ENCODE measurements at places on chromosomes 13 and 19.

DNA sequence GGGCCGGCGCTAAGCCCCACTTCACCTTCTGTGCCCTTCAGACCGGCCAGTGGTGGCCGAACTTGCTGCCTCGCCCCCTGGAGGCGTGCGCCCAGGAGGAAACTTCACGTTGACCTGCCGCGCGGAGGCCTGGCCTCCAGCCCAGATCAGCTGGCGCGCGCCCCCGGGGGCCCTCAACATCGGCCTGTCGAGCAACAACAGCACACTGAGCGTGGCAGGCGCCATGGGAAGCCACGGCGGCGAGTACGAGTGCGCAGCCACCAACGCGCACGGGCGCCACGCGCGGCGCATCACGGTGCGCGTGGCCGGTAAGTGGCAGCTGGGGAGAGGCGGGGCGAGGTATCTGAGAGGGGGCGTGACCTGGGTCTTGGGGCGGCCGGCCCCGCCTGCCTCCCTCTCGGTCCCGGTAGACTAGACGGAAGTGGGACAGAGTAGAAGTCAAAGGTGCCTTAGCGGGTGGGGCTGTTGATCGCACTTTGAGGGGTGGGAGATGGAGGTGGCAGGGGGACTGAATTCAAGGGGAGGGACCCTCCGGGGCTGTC is 5.6 kb downstream of the ICAM5 start:
- peak; percentile 54 for DNase-seq

GRCh38 chr19:38264486-38265212 is at the start of gene SPINT2:
SPINT2 (plus strand) TSS chr19:38264573; CDS start chr19:38264893, 320 bp downstream.
- DNase-seq: peak; percentile 58

DNA sequence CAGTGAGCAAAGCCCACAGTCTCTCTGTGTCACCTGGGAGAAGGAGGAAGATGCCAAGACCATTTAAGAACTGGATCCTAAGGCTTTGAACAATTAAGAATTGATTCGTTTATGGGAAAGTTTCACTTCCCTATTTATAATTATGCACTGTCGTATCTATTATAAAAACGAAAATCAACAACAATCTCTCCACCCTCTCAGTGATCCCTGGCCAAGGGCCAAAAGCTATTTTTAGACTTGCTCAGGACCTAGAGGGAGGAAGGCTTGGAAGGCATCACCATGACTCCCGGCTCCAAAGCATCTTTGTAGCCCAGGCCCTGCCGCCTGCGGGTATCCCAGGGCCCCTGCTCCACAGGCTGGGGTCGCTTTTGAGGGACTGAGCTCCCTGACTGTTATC is 1.3 kb downstream of the RHPN2 start:
- no peak for DNase-seq

DNA sequence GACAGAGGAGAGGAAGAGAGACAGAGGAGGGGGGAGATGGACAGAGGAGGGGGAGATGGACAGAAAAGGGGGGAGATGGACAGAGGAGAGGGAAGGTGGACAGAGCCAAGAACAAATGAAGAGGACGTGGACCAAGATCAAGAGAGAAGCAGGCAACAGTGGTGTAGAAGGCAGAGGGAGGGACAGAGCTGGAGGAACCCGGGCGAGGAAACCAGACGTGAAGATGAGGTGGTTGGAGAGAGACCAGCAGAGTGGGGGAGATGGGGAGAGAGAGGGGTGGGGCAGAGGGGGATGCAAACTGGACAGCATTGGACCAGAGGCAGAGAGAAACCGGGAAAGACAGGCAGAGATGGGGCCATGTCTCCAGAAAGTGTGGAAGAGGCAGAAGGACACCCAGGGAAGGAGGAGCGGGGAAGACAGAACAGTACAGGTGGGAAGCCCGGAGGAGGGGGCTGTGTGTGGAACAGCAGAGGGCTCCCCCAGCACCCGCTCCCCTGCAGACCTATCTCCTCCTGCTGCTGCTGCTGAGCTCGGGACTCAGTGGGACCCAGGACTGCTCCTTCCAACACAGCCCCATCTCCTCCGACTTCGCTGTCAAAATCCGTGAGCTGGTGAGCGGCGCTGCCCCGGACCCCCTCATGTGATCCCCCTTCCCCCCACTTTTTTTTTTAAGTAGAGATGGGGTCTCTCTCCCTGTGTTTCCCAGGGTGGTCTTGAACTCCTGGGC is 1.3 kb downstream of the FLT3LG start:
- DNase-seq: no peak

DNA sequence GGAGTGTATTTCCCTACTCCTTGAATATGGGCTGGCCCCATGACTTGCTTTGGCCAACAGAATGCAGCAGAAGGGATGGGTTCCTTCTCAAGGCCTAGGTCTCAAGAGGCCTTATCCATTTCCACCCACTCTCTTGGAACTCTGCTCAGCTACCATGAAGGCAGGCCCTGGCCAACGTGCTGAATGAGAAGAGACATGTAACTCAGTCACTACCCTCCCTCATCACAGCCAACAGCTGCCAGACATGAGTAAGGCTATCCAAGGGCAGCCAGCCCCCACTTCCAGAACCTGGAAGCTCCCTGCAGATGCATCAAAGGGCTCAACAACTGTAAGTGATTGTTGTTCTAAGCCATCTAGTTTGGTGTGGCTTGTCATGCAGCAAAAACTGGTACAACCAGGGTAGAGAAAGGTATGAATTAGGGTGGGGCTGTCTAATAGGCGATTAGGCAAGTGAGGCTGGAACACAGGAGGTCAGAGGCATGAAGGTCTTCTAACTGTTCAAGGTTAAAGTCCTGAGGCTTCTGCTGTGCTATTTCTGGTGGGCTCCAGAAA is 1.4 kb upstream of the RASL11A start:
- DNase-seq: no peak

DNA sequence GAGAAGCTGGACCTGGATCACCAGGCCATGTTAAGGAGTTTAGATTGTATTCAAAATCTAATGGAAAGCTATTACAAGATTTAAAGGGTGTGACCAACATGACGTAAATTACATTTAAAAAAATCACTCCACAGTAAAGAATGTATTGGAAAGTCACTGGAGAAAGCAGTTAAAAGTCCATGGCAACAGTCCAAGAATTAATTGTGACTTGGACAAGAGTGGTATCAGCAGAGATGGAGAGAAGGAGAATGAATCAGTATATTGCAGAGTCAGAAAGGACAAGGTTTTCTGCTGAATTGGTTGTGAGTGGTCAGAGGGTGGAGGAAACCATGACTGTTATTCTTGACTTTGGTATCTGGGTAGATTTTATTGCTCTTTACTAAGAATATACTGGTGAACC is 535.1 kb upstream of the SLITRK1 start:
- DNase-seq: no peak

DNA sequence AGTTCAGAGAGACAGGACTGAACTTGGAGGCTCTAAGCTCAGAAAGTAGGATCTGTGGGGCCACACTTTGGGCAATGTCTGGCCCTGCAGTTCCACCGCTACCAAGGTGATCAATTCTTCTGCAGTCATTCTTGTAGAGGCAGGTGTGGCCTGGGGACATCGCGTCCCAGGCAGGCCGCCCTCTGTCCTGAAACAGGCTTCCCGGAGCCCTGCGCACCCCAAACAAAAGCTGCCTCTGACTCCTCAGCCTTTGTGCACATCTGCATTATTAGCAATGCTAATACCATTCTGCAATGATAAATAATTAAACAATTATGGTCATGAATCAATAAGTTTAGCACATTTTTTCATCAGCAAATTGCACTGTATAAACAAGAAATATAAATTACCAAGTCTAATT is 160.2 kb downstream of the URI1 start:
- DNase-seq: no peak

DNA sequence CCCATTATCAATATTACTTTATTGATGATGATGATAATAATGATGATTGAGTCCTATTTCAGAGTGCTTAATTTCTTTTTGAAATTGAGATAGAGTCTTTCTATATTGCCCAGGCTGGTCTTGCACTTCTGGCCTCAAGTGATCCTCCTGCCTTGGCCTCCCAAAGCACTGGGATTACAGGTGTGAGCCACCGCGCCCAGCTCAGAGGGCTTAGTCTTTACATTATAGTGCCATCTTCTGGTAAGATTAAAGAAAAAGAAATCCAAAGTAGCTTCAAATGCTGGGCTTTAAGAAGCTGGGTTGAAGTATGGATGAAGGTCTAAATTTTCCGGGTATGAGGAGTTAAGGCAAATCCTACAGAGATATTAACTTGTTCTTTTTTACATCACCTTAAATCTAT is 3.4 kb upstream of the ZNF333 start:
- DNase-seq: no peak

DNA sequence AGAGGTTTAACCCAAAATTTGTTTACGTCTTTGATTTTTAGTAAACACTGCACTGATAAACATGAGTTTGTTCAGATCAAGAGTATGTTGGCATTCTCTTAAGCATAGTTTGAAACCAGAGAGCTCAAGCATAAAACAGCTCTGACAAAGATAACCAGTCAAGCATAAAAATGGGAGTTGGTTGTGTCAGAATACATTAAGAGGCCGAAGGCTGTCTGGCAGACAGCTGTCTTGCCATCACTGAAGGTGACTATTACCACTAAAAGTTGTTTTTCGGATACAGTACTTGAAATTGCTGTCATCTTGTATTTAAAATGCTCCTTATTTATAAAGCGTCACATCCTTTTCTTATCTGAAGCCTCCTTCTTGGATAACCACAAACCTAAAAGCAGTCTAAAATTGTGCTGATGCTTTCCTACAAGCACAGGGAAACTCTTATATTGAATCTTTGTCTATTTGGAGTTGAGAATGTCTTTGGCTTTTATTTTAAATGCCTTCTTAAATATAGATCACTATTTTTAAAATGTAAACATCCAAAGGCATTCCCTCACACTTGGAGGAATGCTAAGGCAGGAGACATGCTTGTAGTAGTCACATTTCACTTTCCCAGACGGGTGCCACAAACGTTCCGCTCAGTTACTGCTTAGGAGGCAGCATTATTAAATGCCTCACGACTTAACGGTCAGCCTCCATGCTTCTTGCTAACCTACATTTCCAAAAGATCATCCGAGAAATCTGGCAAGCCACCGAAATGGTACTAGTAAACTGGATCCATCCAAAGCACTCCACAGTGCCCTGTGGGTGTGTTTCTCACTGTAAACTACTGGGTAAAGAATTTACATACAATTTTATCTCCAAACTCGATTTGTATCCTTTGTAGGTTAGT is 1.5 kb downstream of the SMAD9 start:
- no peak for DNase-seq

DNA sequence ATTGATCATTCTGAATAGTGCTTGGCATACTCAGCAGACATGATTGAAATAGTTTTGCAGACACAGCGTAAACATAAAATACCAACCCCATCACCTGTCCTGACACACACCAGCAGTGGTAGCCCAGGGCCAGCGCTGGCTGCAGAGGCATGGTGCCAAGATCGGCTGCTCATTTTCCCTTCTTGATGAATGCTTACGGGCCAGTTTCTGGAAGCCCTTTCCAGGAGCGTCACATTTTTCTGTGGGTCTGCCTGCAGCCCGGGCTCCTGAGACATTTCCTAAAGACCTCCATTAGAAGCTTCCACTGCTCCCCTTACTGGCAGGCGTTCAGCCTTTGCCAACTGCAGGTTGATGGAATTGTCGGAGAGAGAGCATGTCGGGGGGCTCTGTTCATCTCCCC is 48.6 kb downstream of the CHST8 start:
- no peak for DNase-seq

GRCh38 chr19:19670070-19670551 is 1.5 kb downstream of the ZNF101 start:
- peak; percentile 10 for DNase-seq

DNA sequence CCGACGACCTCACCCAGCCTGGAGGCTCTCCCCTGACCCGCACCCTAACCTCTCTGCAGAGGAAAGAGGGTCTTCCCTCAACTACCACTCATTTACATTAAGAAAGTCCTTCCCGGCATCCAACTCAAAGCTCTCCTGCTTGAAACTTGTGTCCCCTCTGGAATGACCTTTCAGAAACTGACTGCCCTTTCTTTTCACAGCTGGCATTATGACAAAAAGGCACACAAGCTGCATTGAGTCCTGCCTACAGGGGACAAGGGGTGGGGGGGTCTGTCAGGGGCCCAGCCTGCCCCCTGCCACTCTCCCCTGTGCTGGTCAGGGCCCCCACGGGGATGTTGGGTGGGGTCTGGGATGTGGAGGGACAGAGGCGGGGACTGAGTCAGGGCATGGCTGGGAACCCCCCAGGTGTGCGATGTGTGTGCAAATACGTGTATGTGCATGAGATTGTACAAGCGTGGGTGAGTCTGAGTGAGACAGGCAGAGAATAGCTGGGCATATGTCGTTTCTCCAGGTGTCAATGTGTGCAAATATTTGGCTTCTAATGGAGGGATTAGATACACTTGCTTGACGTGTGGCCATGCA is 2.0 kb downstream of the COL5A3 start:
- no peak for DNase-seq

DNA sequence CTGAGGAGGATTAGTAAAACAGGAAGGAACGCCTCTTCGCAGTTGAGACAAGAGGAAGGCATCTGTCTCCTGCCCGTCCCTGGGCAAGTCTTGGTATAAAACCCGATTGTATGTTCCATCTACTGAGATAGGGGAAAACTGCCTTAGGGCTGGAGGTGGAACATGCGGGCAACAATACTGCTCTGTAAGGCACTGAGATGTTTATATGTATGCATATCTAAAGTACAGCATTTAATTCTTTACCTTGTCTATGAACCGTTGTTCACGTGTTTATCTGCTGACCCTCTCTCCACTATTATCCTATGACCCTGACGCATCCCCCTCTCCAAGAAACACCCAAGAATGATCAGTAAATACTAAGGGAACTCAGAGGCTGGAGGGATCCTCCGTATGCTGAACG is 722 bp upstream of the TIMM50 start:
- no peak for DNase-seq

DNA sequence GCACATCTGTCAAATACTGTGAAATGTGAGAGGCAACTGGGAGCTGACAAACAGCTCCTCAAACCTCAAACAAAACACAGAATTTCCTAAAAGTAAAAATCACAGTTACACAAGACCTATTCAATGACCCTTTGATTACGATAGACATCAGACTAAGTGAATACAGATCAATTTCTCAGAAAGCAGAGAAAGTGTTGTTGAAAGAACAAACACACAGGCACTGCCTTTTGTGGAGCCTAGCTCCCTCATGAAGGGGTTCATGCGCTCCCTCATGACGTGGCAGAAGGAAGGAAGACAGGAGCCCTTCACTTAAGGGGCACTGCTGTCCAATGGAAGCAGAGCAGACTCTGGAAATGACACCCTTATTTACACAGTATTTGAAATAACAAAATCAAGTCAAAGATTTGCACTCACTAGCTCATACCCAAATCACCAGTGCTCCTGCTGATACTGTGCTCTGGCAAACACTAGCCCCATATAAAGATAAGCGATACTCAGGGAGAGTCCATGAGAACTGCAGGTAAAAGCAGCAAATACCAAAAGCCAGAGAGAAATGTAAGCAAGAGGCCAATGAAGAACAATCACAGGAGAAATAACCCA is 144.9 kb downstream of the KLF12 start:
- DNase-seq: no peak

GRCh38 chr19:42431486-42431885 is 4.3 kb upstream of the LIPE start:
- DNase-seq: no peak

- no peak for DNase-seq
Measured at GRCh38 chr13:111031531-111031961, 83.6 kb upstream of the ARHGEF7 start.
